Bone marrow (tissue), 2 donors: ENCODE measurements at places on chromosomes 3 and 15.
A peak's percentile ranks its signal among the peaks of the same experiment; 100 is the strongest.

DNA sequence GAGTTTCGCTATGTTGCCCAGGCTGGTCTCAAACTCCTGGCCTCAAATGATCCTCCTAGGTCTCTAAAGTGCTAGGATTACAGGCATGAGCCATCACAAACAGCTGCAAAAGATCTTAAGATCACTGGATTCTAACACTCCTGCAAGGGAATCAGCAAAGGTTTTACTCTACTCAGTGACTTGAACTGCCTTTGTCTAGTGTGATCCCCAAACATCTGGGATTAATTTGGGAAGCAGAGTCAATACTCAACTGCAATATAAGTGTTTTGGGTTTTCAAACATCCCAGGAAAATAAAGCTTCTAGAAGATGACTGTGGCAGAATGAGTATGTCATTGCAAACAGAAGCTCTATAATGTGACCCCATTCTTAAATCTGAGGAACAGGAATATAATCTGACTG is 7.2 kb downstream of the SPG21 start:
- no peak for DNase-seq

GRCh38 chr3:25856902-25857518 is 67.1 kb downstream of the OXSM start:
- peak; percentile 16 for DNase-seq

DNA sequence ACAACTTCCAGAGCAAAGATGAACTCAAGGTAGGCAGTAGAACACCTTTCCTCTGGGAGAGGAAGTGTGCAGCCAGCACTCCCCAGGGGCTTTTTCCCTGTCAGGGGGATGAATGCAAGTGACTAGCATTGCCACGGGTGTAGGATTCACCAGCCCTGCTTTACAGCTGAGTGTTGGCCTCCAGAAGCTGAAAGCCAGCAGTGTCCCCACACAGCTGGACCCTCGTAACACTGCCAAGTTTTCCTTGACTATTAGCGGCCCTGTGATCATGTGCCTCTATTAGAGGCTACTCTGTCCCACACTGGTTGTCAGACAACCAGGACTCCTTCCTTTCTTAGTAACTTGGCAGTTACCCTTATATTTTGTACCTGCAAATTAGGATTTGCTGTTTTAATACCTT is 104.9 kb upstream of the MANF start:
- DNase-seq: no peak

DNA sequence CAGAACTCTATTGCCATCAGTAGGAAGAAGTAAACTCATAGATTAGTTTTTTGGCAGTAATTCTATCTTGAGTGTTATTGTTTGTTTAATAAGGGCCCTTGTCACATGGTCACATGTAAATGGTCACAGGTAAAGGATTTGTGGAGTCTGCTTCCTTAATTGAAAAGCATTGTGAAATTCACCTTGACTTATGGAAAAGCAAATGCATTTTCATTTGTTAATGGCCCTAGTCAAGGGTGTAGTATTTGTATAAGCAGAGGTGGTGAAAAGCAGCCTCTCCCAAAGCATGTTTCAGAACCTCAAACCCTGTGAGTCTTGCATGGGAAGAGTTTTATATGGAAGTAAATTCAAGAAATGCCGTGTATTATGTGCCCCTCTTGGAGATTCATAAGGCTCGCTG is 197.5 kb upstream of the NR2E3 start:
- DNase-seq: no peak

DNA sequence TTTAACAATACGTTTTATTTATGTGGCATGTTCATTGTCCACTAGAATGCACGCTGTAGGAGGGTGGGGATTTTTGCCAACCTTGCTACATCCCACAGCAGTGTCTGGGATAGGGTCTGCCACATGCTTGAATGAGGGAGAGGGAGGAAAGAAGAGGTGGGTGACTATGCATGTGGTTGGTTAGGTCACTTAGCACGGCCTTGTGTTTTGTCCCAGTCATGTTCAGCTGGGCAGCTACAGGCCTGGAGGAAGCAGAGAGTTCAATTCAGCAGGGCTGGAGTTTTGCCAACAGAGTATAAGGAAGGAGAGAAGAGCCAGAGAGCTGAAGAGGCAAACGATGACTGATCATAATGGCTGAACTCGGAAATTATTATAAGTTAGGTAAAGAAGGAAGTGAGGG is 268.4 kb upstream of the NSMCE3 start:
- no peak for DNase-seq

- DNase-seq: no peak
Observed at GRCh38 chr3:49667701-49668413, 6.3 kb upstream of the APEH start.

GRCh38 chr3:158109295-158109803 is 540 bp upstream of the RSRC1 start:
- no peak for DNase-seq

DNA sequence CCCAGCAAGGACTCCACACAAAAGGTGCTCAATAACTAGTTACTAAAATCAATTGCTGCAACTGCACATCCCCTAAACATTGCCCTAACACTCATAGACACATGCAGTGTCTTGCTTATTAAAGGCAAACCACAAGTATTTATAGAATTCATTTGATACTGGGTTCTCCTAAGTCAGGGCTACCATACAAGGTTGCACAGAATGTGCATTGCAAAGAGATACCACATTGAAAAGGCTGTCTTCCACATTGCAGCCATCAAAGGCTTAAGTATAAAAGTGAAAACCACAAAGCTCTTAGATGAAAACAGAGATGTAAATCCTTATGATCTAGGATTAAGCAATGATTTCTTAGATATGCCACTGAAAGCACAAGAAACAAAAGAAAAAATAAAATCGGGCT is 33.6 kb upstream of the TOPAZ1 start:
- DNase-seq: no peak

GRCh38 chr15:40397688-40398412 is 7.7 kb upstream of the IVD start:
- DNase-seq: no peak

- DNase-seq: peak; percentile 18
Observed at GRCh38 chr3:23203708-23204330, 692 bp downstream of the UBE2E2 start.

- DNase-seq: no peak
Observed at GRCh38 chr15:30985081-30985531, 6.3 kb downstream of the MTMR10 start.

DNA sequence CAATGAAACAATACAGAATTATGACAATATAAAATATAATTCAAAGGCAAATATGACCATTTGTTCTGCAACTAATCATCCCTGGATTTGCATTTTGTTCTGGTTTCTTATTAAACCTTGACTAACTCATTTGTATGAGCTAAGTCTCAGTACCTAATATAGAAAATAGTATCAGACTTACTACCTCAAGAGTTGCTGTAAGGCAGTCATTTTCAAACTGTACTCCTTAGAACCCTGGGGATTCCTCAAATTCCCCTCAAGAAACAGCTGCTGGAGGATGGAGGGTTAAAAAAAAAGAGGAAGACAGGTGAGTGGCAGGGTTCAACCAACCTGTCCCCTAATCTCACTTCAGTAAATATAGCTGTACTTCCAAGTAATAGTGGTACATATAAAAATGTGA is 11.1 kb downstream of the ZBTB11 start:
- no peak for DNase-seq

DNA sequence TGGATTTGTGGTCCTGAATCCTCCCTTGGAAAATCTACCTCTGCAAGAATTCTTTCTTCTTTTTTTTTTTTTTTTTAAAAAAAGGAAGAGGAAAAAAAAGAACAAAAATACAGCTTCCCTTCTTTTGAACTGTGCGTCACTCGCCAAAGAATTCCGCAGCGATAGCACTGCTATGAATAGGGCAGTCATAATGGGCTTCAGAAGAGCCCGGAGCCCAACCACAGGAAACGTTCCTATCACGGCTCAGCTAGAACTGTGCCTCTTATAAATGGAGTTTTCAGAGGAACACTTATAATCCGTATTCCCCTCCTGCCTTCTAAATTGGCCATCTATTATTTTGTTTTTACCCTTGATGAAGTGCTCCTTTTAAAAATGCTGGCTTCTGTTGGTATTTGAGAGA is 227.7 kb downstream of the ADAMTS17 start:
- DNase-seq: no peak

GRCh38 chr3:158845765-158846350 is 44.0 kb downstream of the MFSD1 start:
- peak; percentile 12 for DNase-seq

DNA sequence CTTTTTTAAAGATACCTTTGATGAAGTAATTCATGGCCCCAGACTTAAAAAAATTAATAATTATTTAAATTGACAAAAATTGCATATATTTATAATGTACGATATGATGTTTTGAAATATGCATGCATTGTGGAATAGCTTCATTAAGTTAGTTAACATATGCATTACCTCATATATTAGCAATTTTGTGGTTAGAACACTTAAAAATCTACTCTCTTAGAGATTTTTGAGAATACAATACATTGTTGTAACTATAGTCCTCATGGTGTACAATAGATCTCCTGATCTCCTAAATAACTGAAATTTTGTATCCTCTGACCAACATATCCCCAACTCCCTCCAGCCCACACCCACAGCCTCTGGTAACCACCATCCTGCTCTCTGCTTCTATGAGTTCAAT is 104.1 kb downstream of the PEX5L start:
- DNase-seq: no peak

- no peak for DNase-seq
Observed at GRCh38 chr15:70532531-70533186, 230.7 kb downstream of the UACA start.

GRCh38 chr3:107220538-107220937 is 156.7 kb upstream of the CCDC54 start:
- no peak for DNase-seq

DNA sequence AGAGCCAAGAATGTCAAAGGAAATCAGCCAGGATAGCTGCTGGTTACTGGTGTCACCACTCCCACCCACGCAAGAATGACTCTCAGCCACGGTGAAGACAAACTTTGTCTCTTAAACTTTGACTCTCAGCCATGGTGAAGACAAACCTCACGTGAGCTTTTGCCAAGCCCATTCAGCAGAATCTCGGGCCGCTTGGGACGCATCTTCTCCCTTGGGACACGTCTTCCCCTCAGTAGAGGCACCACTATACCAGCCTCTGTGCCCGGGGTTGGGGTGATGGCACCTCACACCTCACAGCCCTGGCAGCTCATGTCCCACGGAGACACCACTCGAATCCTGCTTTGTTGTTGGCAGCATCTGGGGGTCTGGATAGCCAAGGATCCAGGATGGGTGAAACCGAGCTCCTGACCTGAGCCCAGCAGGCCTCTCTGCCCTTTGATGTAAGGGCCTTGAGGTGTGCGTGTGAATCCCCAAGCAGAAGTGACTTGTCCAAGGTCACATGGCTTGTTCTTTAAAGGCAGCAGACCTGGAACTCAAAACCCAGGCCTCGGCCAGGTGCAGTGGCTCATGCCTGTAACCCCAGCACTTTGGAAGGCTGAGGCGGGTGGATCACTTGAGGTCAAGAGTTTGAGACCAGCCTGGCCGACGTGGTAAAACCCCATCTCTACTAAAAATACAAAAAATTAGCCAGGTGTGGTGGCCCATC is 21.8 kb downstream of the RBPMS2 start:
- no peak for DNase-seq

DNA sequence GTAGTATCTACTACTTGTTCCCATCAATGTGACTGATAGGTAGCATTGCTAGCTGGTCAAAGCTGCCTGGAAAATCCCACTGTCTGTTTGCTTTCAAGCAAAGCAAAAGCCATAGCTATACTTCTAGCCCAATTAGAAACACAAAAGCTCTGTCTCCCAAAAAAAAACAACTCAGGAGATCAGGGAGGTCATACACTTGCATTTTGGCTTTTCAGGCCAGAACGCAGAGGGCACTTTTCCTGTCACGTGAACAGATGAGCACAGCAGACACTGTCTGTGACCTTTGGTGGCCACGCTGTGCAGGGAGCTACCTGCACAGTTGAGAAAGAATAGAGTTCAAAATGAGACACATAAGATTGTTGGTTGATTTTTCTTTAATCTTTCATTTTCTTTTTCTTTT is 441.7 kb upstream of the PDZRN3 start:
- DNase-seq: no peak

- no peak for DNase-seq
Observed at GRCh38 chr3:173066044-173067004, 74.7 kb downstream of the SPATA16 start.

- no peak for DNase-seq
Observed at GRCh38 chr3:113658107-113658506, 38.3 kb downstream of the USF3 start.

- DNase-seq: no peak
Observed at GRCh38 chr15:69852916-69853315, 244.8 kb downstream of the TLE3 start.

- DNase-seq: no peak
Observed at GRCh38 chr15:31283043-31283442, 43.6 kb upstream of the KLF13 start.

GRCh38 chr3:52190294-52191074 is 7.5 kb upstream of the ALAS1 start:
- no peak for DNase-seq

DNA sequence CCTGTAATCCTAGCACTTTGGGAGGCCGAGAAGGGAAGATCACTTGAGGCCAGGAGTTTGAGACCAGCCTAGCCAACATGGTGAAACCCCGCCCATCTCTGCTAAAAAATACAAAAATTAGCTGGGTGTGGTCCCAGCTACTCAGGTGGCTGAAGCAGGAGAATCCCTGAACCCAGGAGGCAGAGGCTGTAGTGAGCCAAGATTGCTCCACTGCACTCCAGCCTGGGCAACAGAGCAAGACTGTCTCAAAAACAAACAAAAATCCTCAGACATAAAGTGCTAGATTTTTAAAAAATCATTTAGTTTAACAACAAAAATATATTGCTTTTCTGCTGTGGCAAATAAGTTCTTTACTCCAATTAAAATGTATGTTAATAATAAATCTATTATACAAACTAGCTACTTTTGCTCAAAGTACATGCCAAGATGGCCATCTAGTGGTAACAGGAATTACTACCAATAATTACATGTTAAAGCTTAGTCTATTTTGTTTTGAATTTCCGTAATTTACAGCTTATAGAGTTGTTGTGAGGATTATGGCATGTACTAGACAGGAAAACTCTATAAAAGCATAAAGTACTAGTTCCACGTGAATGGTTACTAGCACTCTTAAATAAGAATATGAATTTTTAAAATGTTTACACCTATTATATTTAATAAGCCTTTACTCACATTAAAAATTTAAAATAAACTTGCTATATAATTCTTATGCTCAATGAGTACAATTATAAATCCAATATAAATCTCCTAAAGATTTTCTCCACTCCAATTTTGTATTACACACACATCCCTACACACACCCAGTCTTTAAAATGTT is 39.0 kb downstream of the GABPB1 start:
- DNase-seq: no peak

DNA sequence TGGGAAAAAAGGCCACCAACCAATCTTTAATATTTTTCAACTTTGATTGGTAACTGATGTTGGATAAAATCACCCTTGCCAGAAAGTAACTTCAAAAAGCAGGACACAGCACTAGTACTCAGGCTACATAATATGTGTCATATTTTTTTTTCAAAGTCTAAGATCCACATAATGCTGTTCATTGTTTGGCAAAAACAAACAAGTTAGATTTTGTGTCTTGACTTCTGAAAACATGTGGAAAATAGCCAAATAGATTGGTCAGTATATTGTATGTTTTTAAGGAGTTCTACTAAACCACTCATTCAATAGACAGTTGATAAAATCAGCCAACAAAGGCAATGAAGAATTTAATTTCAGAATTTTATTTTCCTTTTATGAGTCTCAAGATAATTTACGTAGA is 111.7 kb upstream of the CCDC54 start:
- no peak for DNase-seq
